ENCODE measurements at places on chromosomes 12 and 14. TPM values are rescaled to one million over a fixed set of nuclear protein-coding genes. Genes with fewer than 3 reads are reported as not detected.

- peak; percentile 17 for DNase-seq
Observed at GRCh38 chr14:105471297-105471821, 3.3 kb upstream of the CRIP2 start.

The TMEM119 gene
- 1.3 TPM for total RNA-seq

GRCh38 chr12:101828463-101829196, 2.1 kb downstream of the GNPTAB start:
- no peak for DNase-seq

GRCh38 chr12:71942259-71942658, 3.6 kb downstream of the TPH2 start:
- DNase-seq, result no peak

The KIF5A gene
- total RNA-seq, result 0.69 TPM

Data from pancreas (tissue), 10 donors.